Activated CD4-positive, alpha-beta T cell treated with anti-CD3 and anti-CD28 coated beads, Interleukin-2, amount 10 ng/mL, durations not matched to agents 7 days and 5 days (primary cell): ENCODE measurements at places on chromosomes 16 and 17. TPM values are rescaled to one million over a fixed set of nuclear protein-coding genes. Genes with fewer than 3 reads are reported as not detected.
A peak's percentile ranks its signal among the peaks of the same experiment; 100 is the strongest.

Gene COX4I1
- 486 TPM for total RNA-seq

Gene GPR179
- total RNA-seq, result not detected

Gene MAPT
- 0.46 TPM for total RNA-seq

- peaks cover 45% of the 10 kb centered on the region for H3K4me1 ChIP-seq
- H3K27me3 ChIP-seq, result no peaks in the 10 kb centered on the region
- H3K4me3 ChIP-seq, result peak overlapping the region; percentile 73
- peak; percentile 41 for DNase-seq
- peaks cover 8% of the 10 kb centered on the region for H3K36me3 ChIP-seq
- peak overlapping the region; percentile 96 for H3K27ac ChIP-seq
Observed at GRCh38 chr16:89506791-89507191, 1.4 kb upstream of the SPG7 start.

GRCh38 chr17:9893411-9894012 is 11.6 kb downstream of the RCVRN start:
- no peaks in the 10 kb centered on the region for H3K4me1 ChIP-seq
- no peaks in the 10 kb centered on the region for H3K27me3 ChIP-seq
- no peak overlapping the region for H3K27ac ChIP-seq
- no peak for DNase-seq
- no peak overlapping the region for H3K4me3 ChIP-seq
- H3K36me3 ChIP-seq, result no peaks in the 10 kb centered on the region

GRCh38 chr17:32835291-32835761 is 41.6 kb downstream of the MYO1D start:
- H3K27ac ChIP-seq, result no peak overlapping the region
- no peaks in the 10 kb centered on the region for H3K36me3 ChIP-seq
- H3K4me1 ChIP-seq, result no peaks in the 10 kb centered on the region
- no peak overlapping the region for H3K4me3 ChIP-seq

- H3K4me3 ChIP-seq, result no peak overlapping the region
- peaks cover 38% of the 10 kb centered on the region for H3K36me3 ChIP-seq
- no peak overlapping the region for H3K27ac ChIP-seq
- no peaks in the 10 kb centered on the region for H3K4me1 ChIP-seq
- no peak for DNase-seq
Observed at GRCh38 chr17:63681530-63681929, 18.4 kb downstream of the LIMD2 start.

- no peak overlapping the region for H3K4me3 ChIP-seq
- H3K36me3 ChIP-seq, result no peaks in the 10 kb centered on the region
- peak overlapping the region; percentile 44 for H3K27ac ChIP-seq
- H3K27me3 ChIP-seq, result no peaks in the 10 kb centered on the region
- H3K4me1 ChIP-seq, result peaks cover 12% of the 10 kb centered on the region
Observed at GRCh38 chr16:49526860-49527365, 153.3 kb downstream of the C16orf78 start.

DNA sequence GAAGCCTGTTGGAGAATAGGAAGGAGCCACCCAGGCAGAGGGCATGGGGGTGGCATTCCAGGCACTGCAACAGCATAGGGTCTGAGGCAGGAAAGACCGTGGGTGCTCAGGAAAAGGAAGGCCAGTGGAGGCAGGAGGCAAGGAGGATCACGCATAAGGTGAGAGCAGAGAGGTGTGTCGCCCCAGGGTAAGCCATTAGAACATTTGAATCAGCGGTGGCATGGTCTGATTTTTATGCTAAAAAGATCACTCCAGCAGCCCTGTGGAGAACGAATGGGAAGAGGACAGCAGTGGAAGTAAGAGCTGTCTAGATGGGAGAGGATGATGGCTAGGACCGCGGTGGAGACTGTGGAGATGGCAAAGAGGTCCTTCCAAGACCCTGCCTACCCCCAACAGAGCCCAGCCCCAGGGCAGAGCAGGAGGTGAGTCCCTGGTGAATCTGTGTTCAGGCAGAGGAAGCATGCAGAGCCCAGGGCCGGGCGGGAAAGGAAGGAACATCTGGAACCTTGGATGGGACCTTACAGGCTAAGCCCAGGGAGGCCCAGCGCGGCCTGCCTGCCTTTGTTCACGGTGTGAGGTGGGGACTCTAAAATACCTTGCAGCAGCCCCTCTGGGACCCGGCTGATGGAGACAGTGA is 7.8 kb downstream of the LPO start:
- DNase-seq, result no peak
- H3K27ac ChIP-seq, result no peak overlapping the region
- no peaks in the 10 kb centered on the region for H3K36me3 ChIP-seq
- peaks cover 24% of the 10 kb centered on the region for H3K4me1 ChIP-seq
- H3K27me3 ChIP-seq, result peaks cover 45% of the 10 kb centered on the region

- no peaks in the 10 kb centered on the region for H3K27me3 ChIP-seq
- DNase-seq, result no peak
Observed at GRCh38 chr17:63086483-63087185, 120.6 kb downstream of the TANC2 start.

- DNase-seq, result no peak
- H3K4me3 ChIP-seq, result no peak overlapping the region
- peaks cover 12% of the 10 kb centered on the region for H3K4me1 ChIP-seq
- H3K36me3 ChIP-seq, result peaks cover 13% of the 10 kb centered on the region
- no peaks in the 10 kb centered on the region for H3K27me3 ChIP-seq
Observed at GRCh38 chr17:17898673-17899072, 61.9 kb upstream of the SREBF1 start.

DNA sequence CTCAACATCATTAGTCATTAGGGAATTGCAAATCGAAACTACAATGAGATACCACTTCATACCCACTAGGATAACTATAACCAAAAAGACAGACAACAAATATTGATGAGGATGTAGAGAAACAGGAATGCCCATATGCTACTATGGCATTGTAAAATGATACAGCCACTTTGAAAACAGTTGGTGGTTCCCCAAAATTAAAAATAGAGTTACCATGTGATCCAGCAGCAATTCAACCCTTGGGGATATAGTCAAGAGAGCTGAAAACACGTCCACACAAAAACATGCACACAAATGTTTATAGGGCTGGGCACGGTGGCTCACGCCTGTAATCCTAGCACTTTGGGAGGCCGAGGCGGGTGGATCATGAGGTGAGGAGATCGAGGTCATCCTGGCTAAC is 10.0 kb upstream of the PECAM1 start:
- H3K27me3 ChIP-seq, result no peaks in the 10 kb centered on the region
- H3K27ac ChIP-seq, result peak overlapping the region; percentile 26
- peaks cover 2% of the 10 kb centered on the region for H3K36me3 ChIP-seq
- peaks cover 45% of the 10 kb centered on the region for H3K4me1 ChIP-seq
- no peak for DNase-seq
- H3K4me3 ChIP-seq, result no peak overlapping the region

GRCh38 chr16:31501226-31501965 is 6.8 kb downstream of the RUSF1 start:
- H3K27ac ChIP-seq, result no peak overlapping the region
- no peak for DNase-seq
- H3K27me3 ChIP-seq, result no peaks in the 10 kb centered on the region
- no peak overlapping the region for H3K4me3 ChIP-seq
- H3K36me3 ChIP-seq, result peaks cover 8% of the 10 kb centered on the region

- H3K36me3 ChIP-seq, result peaks cover 12% of the 10 kb centered on the region
- H3K4me1 ChIP-seq, result peaks cover 49% of the 10 kb centered on the region
- no peak overlapping the region for H3K4me3 ChIP-seq
- H3K27me3 ChIP-seq, result no peaks in the 10 kb centered on the region
Observed at GRCh38 chr17:46198233-46198632, 5.0 kb upstream of the KANSL1 start.

DNA sequence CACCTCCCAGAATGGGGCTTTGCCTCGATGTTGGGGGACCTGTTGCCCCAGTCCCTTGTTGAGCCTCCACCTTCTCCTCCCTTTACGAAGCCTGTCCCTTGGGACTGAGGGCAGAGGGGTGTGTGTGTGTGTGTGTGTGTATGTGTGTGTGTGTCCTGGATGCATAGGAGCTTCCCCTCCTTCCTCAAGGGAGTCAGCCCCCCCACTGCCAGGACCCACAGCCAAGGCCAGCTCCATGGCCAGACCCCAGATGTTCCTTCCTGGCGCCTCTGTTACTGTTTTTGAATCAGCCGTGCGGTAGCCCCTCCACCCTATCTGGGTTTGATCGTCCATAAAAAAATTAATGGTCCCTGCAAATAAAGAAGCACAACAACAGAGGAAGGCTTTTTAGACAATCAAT is 17.7 kb upstream of the DOK4 start:
- H3K4me1 ChIP-seq, result peaks cover 12% of the 10 kb centered on the region
- no peak overlapping the region for H3K4me3 ChIP-seq
- H3K27me3 ChIP-seq, result no peaks in the 10 kb centered on the region
- no peak overlapping the region for H3K27ac ChIP-seq
